NCI-H2081 treated with DMSO at 0.1 percent for 48 hours (cell line): ENCODE measurements at places on chromosomes 13 and 19.

DNA sequence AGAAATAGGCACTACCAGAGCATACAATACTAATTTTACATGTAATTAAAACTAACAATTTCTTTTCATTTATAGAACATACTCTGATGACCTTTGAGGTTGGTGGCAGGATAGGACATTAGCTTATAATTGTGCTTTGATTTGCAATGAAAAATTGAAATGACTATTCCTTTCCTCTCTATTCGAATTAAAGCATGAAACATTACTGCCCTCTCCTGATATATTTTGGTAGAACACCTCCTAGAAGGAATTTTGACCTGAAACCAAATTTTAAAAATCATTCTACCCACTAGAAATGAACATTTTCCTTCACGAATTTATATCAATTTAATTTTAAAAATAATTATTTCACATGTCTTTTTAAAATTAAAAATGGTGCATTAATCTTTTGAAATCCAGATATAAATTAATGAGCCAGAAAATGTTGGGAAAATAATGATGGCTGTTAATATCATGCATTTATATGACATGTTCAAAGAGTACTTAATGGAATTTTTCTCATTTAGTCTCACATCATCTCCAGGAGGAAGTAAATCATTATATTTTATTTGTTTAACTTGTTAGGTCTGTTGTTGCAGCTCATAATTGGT lies 556.3 kb upstream of the ARGLU1 start:
- DNase-seq: no peak

- DNase-seq: no peak
Measured at GRCh38 chr13:79724348-79725103, 243.6 kb downstream of the NDFIP2 start.

GRCh38 chr13:20701461-20701860 lies 2.0 kb upstream of the IL17D start:
- no peak for DNase-seq

DNA sequence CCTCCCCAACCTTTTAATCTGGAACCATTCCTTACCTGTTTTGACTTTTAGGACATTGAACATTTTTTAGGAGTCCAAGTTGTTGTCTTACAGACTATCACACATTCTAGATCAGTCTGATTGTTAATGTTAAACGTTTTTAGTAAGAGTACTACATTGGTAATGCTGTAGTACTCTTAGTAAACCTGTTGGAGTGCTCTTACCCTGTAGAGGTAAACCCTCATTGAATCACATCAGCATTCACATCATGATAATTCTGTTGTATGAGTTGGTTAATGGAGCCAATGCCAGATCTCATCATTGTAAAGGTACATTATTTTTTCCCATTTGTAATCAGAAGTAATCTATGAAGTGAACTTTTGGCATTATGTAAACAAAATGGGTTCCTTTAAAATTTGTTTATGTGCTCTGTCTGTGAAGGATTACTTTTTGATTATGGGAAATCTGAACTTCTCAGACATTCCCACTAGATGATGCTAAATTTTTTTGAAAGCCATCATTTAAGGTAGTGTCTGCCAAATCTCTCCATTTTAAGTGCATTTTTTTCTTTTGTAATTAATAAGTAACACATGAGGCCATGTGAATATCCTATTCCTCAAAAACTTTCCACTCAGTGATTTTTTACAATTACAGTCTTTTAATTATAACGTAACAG lies 55.2 kb downstream of the VWA8 start:
- DNase-seq: no peak

DNA sequence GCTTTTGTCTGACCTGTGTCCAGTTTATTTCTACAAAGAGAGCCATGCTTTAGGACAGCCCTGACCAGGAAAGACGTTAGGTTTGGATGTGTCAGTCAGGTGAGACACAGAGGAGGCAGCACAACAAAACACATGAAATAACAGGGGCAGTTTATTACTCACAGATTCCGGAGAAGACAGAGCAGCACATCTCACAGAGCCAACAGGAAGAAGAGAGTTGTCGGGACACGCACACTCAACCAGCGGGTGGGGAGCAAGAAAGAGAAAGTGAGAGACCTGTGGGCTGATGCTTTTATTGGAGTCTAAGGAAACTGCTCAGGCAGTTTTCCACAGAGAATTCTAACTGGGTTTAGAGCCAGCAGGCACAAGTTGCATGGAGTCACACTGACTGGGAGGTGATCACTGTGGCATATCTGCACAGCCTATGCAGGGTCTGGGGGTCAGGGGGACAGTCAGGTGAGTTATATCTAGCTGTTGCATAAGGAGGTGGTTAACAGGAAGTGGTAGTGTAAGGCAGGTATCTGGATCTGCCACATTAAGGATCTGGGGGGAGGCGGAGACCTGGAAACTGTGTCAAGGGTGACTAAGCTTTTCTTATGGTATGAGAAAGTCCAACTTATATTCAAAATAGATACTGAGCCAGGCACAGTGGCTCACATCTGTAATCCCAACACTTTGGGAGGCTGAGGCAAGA lies 24.1 kb upstream of the CEACAM20 start:
- DNase-seq: no peak
